Activated T-helper 1 cell treated with anti-CD3 and anti-CD28 coated beads, Interleukin-2, amount 50 U/mL, for 16 hours (primary cell): ENCODE measurements at places on chromosomes 2 and 18.

DNA sequence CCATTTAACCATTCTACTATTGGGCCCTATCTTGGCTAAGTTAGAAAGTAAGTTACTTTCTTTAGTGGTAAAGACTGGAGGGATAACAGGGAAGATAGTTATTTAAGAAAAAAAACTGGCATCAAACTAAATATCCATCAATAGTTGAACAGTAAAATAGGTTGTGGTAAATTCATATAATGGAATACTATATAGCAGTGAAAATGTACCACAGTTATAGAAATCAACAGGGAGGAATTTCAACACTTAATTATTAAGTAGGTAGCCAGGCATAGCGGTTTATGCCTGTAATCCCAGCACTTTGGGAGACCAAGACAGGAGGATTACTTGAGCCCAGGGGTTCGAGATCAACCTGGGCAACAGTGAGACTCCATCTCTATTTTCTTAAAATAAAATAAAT, 3.1 kb upstream of the SPAST start:
- no peak for DNase-seq

- DNase-seq: no peak
These were observed 2.5 kb downstream of the MRPL35 start for GRCh38 chr2:86201671-86202335.

- DNase-seq: no peak
These were observed 159.7 kb upstream of the BOD1L2 start for GRCh38 chr18:56987236-56987635.

DNA sequence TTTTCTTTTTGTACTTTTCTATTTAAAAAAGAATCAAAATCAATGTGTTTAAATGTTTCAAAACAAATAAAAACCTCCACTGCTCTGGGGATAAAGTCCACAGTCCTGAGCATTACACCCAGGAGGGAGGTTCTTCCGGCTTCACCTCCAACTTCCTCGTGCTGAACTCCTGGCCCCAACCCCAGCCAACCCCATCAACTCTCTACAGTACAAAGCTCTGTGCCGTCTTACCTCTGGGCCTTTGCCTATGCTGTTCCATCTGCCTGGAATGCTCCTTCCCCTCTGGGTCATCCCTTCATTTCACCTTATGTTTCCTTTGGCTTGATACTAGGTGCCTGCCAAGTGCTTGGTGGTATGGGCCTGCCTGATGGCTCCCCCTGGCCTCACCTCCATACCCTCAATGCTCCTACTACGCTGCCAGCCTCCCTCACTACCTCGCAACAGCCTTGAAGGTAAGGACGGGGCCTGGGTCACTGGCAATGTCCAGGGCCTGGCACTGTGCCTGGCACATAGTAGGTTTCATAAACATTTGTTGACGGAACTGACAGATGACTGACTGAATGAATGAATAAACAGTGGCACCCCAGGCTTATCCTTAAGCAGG, 28.8 kb downstream of the SDC1 start:
- no peak for DNase-seq

GRCh38 chr2:208062113-208062512, 36.8 kb upstream of the PLEKHM3 start:
- no peak for DNase-seq
